HepG2 (cell line): ENCODE measurements at places on chromosomes 4 and X. TPM values are rescaled to one million over a fixed set of nuclear protein-coding genes. Genes with fewer than 3 reads are reported as not detected.

DNA sequence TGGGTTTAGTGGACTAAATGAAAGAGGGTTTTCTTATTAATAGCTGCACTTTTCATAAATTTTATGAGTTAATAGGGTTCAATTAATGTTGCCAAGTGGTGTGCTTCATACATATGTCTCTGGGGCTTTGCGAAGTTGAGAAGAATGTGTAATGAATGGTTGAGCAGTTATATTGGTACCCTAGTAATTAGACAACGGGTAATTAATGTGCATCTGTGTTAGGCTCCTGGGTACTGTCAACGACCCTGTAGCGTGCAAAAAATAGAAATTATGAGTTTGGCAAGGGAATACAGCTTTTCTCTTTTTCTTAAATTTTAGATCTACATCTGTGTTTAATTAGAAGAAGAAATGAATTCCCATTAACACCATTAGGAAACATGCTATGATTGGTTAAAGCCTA is 1027.7 kb downstream of the ARAP2 start:
- H3K36me3 ChIP-seq, result no peaks in the 10 kb centered on the region
- no peaks in the 10 kb centered on the region for H3K27me3 ChIP-seq
- no peak overlapping the region for H3K4me3 ChIP-seq

GRCh38 chr4:179110356-179110755 is 1668.1 kb upstream of the AGA start:
- H3K27me3 ChIP-seq, result no peaks in the 10 kb centered on the region
- no peak overlapping the region for H3K4me3 ChIP-seq
- no peak overlapping the region for H3K27ac ChIP-seq
- no peaks in the 10 kb centered on the region for H3K4me1 ChIP-seq

GRCh38 chrX:83845397-83845796 is 15.5 kb upstream of the CYLC1 start:
- no peak overlapping the region for H3K4me3 ChIP-seq

- no peaks in the 10 kb centered on the region for H3K36me3 ChIP-seq
- peak; percentile 1 for DNase-seq
- H3K4me3 ChIP-seq, result no peak overlapping the region
- H3K27ac ChIP-seq, result no peak overlapping the region
- H3K4me1 ChIP-seq, result no peaks in the 10 kb centered on the region
These were observed 47.9 kb upstream of the RBPJ start for GRCh38 chr4:26272654-26273615.

Gene ITGB1BP2
- polyA plus RNA-seq, result 0.88 and 0.90 TPM in 2 replicates

DNA sequence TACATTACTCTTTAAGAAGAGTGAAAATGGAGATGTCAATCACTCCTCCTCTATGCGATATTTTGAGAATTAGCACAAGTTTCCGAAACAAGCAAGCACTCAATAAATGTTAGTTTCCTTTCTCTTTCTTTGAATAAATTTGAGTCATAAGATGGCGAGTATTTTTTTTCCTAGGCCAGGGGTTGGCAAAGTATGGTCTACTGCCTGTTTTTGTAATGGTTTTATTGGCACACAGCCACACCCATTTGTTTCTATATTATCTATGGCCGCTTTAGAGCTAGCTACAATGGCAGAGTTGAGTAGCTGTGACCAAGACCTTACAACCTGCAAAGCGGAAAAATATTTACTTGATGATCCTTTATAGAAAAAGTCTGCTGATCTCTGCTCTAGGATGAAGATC is 139.5 kb downstream of the MID1 start:
- DNase-seq, result no peak
- peaks cover 28% of the 10 kb centered on the region for H3K4me1 ChIP-seq
- H3K27ac ChIP-seq, result no peak overlapping the region
- no peaks in the 10 kb centered on the region for H3K36me3 ChIP-seq
- no peaks in the 10 kb centered on the region for H3K27me3 ChIP-seq

GRCh38 chr4:14810568-14810967 is 191.7 kb upstream of the CPEB2 start:
- no peak overlapping the region for H3K27ac ChIP-seq
- no peak overlapping the region for H3K4me3 ChIP-seq
- no peaks in the 10 kb centered on the region for H3K4me1 ChIP-seq
- H3K27me3 ChIP-seq, result no peaks in the 10 kb centered on the region
- H3K36me3 ChIP-seq, result no peaks in the 10 kb centered on the region

GRCh38 chr4:79979785-79980437 is 93.1 kb downstream of the ANTXR2 start:
- H3K4me1 ChIP-seq, result no peaks in the 10 kb centered on the region
- H3K36me3 ChIP-seq, result no peaks in the 10 kb centered on the region
- DNase-seq, result no peak
- no peaks in the 10 kb centered on the region for H3K27me3 ChIP-seq
- no peak overlapping the region for H3K4me3 ChIP-seq
- H3K27ac ChIP-seq, result no peak overlapping the region

Gene ABLIM2
- 0.37 and 0.42 TPM in 2 replicates for polyA plus RNA-seq

Gene NDST3
- polyA plus RNA-seq, result not detected in 2 replicates

DNA sequence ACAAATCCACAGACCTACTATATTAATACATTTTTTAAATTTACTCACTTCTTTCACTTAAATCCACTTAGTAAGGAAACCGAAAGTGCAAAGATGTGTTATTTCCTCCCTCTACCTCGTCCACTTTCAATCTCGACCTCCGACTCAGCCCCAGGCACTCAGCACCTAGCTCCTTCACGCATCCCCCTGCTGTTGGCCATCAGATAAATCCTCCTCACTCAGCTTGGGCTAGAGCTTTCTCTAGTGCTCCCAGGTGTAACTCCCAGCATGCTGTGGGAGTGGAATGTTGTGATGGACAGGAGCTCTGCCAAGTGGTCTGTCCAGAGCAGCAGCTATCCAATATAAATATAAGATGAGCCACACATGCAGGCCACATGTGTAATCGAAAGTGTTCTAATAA is 26.7 kb upstream of the TEC start:
- no peak overlapping the region for H3K4me3 ChIP-seq
- H3K27ac ChIP-seq, result no peak overlapping the region
- H3K36me3 ChIP-seq, result no peaks in the 10 kb centered on the region
- no peak for DNase-seq

- H3K36me3 ChIP-seq, result 0 out of 3 replicates have a peak, but pooled peaks cover 3% of the 10 kb centered on the region
- no peaks in the 10 kb centered on the region for H3K4me1 ChIP-seq
- H3K4me3 ChIP-seq, result no peak overlapping the region
- no peak overlapping the region for H3K27ac ChIP-seq
- no peaks in the 10 kb centered on the region; the same call in 1 of the 2 replicates for H3K27me3 ChIP-seq
These were observed 68.3 kb downstream of the MANBA start for GRCh38 chr4:102692474-102692873.
